RPMI7951 (cell line): ENCODE measurements at places on chromosomes 3 and 15. TPM values are rescaled to one million over a fixed set of nuclear protein-coding genes. Genes with fewer than 3 reads are reported as not detected.

DNA sequence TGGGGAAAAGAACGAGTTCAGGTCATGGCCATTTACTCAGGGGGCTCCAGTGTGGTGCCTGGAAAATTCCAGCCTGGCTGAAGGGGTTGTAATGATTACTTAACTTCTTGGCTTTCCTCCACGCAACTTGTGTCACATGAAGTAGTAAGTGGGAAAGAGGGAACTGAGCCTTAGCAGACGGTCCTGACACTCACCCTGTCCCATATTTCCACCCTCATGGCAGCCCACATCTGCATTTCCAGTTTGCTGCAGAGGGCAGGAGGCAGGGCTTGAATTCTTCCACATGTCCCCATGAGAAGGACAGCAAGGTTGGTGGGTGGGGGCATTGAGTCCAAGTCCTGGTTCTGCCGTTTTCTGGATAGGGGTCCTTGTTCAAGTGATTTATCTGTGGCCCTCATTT, 7.8 kb upstream of the CAMP start:
- DNase-seq, result no peak

PODXL2 gene
- 5.9 and 6.9 TPM in 2 replicates for total RNA-seq

DNA sequence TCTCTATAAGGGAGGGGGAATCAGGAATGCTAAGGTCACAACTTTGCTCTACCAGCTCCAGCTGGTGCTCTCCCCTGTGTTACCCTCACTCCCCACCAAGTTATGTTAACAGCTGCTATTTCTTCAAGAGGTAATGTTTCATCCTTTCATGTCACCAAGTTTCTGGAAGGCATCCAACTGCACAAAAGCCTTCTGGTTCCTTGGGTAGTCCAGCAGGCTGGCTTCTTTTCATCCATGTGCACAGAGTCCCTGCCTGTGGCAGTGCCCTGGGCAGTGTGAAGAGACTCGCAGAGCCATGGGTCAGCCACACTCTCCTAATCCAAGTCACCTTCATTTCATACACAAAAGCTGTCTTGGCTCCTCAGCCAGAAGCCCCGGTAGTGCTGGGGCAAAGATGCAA, 737.5 kb upstream of the LMCD1 start:
- no peak for DNase-seq

GRCh38 chr15:76449455-76449854, 112.9 kb downstream of the ISL2 start:
- no peak for DNase-seq

LSG1 gene
- 55.0 and 63.1 TPM in 2 replicates for total RNA-seq

CRYGS gene
- 0.49 and 1.1 TPM in 2 replicates for total RNA-seq

GRCh38 chr3:112170046-112170445, 37.0 kb upstream of the GCSAM start:
- DNase-seq, result no peak

- DNase-seq, result peak; percentile 27
Measured at GRCh38 chr3:67335813-67336212, 318.6 kb downstream of the SUCLG2 start.

ZNF621 gene
- total RNA-seq, result 10.8 and 11.0 TPM in 2 replicates

DNA sequence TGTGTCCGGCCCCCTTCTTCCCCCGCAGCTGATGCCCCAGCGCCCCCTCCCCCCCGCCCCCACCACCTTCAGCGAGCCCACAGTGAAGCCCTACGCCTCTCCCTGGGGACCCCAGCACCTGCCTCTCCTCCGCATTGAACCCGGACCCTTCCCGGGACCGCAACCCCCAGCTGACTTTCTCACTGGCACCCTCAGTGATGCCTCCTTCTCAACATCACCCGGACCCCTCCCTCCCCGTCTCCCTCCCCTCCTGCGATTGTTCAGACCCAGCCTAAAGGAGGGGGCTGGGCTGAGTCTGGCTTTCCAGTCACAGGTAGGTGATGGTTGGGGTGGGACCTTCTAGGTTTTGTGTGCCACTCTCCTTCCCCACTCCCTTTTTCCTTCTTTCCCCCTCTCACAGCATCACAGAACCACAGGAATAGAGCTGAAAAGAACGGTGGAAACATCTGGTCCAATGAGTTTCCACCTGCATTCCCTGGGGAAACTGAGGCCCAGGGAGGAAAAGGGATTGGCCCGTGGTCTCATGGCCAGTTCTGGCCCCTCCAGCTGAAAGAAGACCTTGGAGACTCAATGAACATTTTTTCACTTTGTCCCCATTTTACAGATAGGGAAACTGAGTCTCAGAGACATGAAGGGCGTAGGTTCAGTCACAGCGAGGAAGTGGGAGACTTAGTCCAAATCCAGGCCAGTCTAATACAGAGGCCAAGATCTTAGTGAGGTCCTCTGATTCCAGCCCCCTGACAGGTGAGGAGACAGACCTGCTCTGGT, 828 bp downstream of the CAND2 start:
- DNase-seq, result no peak
